ENCODE measurements at places on chromosomes 3 and 15.

DNA sequence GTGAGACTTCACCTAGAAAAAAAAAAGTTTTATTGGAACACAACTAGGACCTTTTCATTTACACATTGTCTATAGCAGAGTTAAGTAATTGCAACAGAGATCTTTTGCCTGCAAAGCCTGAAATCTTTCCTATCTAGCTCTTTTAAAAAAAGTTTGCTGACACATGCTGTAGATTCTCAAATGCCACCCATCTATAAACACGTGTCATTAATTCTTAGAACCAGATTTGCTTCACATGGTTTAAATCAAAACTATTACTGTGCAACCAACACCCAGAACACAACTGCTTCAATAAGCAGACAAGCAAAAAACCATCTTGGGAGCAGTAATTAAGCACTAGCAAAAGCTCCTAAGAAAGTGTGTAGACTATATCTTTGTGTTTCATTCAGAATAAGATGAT, 55.0 kb downstream of the OXSM start:
- DNase-seq = no peak

- DNase-seq = no peak
Measured at GRCh38 chr3:128356822-128357221, 109.9 kb downstream of the DNAJB8 start.

DNA sequence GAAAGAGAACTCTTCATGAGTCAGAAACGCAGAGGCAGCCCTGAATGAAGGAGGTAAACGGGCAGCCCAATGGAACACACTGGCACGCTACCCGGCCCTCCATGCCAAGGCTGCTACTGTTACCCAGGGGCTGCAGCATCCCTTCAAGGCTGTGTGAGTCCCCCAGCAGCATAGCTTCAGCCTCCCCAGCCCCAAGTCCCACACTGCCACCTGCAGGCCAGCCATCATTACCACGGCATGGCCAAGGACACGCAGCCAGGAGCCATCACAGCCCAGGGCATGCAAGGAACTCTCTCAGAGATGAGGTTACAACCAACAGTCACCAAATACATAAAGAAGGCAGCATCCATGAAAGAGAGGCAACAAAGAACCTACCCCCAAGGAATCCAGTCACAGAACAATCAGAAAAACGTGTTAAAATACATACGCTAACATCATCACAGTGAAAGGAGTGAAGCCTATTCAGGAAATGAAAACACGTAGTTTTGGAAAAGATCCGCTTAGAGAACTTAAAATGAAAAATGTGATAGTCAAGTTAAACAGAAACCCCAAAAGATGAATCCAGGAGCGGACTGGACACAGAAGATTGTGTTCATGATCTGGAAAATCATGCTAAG, 22.4 kb downstream of the PLA2G4F start:
- peak; percentile 79 for DNase-seq

GRCh38 chr3:9183811-9184460, 65.5 kb downstream of the SRGAP3 start:
- DNase-seq = no peak

DNA sequence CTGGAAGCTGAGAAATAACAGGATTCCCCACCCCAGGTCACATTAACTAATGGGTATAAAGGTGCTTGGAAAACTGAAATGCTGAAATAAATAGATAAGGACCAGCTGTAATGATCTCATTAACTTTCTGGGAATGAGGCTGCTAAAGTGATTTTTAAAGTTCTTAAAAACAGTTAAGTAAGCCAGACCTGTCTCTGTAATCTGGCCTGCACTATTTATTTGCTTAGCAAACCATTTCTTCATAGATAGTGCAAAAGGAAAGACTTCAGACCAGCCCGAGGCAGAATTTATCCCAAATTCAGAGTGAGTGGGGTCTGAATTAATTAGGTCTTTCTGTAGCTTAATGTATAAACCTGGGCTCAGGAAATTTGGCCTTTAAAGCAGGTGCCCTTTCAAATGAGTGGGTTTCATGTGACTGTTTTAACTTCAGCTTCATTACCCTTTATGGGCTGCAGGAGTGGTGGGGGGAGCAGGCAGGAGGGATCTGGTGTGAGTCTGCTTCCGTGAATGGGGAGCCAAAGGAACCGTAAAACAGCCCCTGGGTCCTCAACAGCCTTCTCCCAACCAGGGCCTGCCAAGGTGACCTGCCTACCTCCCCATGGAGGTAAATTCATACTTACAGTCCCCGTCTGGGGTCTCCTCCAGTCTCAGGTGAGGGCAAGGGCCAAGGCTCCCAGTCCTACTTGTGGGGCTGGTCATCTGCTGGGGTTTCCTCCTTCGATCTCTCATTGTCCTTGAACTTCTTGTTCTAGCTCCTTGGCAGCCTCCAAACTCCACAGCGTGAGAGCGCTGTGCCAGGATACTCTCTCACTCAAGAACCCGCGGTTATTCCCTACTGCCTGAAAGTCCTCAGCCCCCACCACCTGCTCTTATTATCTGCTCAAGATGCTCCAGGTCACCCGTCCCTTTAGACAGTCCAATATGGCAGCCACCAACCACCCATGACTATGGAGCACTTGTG, 31.2 kb downstream of the MAGEF1 start:
- no peak for DNase-seq

- DNase-seq = no peak
Measured at GRCh38 chr15:90789462-90789861, 72.3 kb downstream of the BLM start.

All from activated CD4-positive, alpha-beta memory T cell treated with anti-CD3 and anti-CD28 coated beads for 36 hours (primary cell).